ENCODE measurements at places on chromosomes 4 and X. TPM values are rescaled to one million over a fixed set of nuclear protein-coding genes. Genes with fewer than 3 reads are reported as not detected.

The CNKSR2 gene
- 9.0 TPM for total RNA-seq

The UGT2B15 gene
- total RNA-seq, result not detected

The FAM53A gene
- total RNA-seq, result 0.97 TPM

The MSX1 gene
- not detected for total RNA-seq

The ARHGEF38 gene
- total RNA-seq, result not detected

The ZFP92 gene
- 1.2 TPM for total RNA-seq

The BTC gene
- not detected for total RNA-seq

The COL4A6 gene
- total RNA-seq, result not detected

The MAP3K15 gene
- total RNA-seq, result 0.43 TPM

The ESX1 gene
- total RNA-seq, result not detected

The SLITRK4 gene
- total RNA-seq, result not detected

The ARX gene
- not detected for total RNA-seq

The ALB gene
- total RNA-seq, result not detected

The SORCS2 gene
- not detected for total RNA-seq

The TNMD gene
- not detected for total RNA-seq

Measured in activated naive CD8-positive, alpha-beta T cell treated with anti-CD3 and anti-CD28 coated beads, Interleukin-2, amount 10 ng/mL, durations not matched to agents 7 days and 5 days (primary cell).